ENCODE measurements at places on chromosomes 7 and 10.

GRCh38 chr7:156611014-156612010 lies 29.3 kb upstream of the RNF32 start:
- peak overlapping the region; percentile 41 for H3K27ac ChIP-seq
- H3K36me3 ChIP-seq: no peaks in the 10 kb centered on the region
- peaks cover 10% of the 10 kb centered on the region for H3K27me3 ChIP-seq
- no peak overlapping the region for H3K4me3 ChIP-seq
- DNase-seq: no peak

DNA sequence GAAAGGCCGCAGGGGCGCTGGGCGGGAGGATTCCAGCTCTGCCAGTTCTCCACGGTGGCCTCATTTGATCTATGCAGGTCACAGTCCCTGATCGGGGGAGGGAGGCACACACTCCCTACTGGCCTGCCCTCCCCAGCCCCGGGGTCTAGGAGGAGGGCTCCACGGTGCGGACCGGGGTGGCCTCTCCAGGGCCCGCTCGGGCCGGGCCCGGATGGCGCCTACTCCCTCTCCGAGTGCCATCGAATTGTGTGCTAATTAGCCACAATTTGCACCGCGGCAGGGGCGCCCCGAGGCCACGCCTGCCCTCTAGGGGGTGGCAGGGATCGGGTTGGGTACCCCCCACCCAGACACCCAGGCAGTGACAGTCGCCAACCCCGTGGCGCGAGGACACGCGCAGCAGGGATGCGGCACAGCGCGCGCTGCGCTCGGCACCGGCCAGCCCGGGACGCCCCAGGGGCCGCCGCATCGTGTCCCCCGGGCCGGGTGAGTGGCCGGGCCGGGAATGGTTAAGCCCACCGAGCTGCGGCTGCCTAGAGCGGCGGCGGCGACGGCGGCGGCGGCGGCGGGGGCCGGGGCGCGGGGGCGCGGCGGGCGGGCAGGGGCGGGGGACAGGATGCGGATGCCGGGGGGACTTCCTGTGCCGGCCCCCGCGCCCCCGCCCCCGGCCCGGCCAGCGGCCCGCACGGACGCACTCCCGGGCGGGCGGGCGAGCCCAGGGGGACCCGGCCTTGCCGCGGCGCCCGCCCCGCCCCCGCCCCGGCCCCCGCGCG lies at the start of gene ZNF853:
Gene ZNF853, plus strand, starts transcription at position 658 of the 770 bp plus-strand sequence. CDS start 565 bp downstream, outside the sequence.
- peak within 1 kb of the TSS; percentile 77 for H3K4me3 ChIP-seq
- H3K27me3 ChIP-seq: peaks cover 35% of the 10 kb centered on the region
- H3K36me3 ChIP-seq: no peaks in the 10 kb centered on the region
- peak within 1 kb of the TSS; percentile 17 for H3K27ac ChIP-seq

- no peak overlapping the region for H3K4me3 ChIP-seq
- no peak for DNase-seq
- H3K4me1 ChIP-seq: peaks cover 55% of the 10 kb centered on the region
- H3K27ac ChIP-seq: peak overlapping the region; percentile 13
Measured at GRCh38 chr10:13712476-13712836, 125.7 kb downstream of the PRPF18 start.

- H3K27me3 ChIP-seq: no peaks in the 10 kb centered on the region
- no peak overlapping the region for H3K4me3 ChIP-seq
- no peak overlapping the region for H3K27ac ChIP-seq
Measured at GRCh38 chr7:25037325-25037724, 57.3 kb upstream of the OSBPL3 start.

All from stomach (tissue), 19 donors.